ENCODE measurements at places on chromosomes 7 and 10.

DNA sequence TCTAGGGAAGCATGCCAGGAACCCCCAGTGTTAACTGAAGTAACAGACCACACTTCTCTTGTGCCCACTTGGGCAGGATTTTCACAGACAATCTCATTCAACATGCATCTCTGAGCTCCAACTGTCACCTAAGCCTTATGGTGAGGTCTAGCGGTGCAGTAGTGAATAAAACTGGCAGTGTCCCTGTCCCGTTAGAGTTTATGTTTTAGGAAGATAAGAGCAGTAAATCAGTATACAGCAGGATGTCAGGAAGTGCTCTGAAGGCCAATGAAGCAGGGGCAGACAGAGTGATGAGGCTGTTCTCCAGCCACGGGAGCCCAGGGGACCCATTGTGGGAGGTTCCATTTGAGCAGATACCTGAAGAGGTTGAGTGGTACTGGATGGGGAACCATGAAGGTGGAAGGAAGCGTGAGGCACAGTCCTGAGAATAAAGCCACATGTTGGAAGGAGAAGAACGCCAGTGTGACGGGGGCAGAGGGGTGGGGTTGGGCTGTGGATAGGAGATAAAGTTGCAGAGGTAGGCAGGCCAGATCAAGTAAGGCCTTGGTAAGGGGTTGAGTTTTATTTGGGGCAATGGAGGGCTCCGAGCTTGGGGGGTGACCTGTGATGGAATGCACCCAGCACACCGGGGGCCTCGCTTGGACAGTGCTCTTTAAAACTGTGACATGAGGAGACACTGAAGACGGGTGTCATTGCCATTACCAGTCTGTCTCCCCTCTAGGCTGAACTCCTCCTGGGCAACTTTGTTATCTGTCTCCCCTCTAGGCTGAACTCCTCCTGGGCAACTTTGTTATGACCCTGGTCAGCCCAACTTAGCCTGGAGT is 6.6 kb downstream of the GDF10 start:
- no peak for DNase-seq

DNA sequence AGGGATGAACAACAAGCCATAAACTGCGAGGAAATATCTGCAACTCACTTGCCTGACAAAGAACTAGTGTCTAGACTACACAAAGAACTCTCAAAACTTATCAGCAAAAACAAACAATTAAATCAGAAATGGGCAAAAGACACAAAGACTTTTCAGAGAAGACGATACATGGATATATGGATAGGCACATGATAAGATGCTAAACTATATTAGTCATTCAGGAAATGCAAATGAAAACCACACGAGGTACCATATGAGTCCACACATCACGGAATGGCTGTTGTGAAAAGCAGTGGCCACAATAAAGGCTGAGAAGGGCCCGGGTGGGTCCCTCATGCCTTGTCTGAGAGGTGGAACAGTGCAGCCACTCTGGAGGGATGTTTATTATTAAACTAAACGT is 267.8 kb downstream of the WDR37 start:
- DNase-seq: no peak

- no peak for DNase-seq
Measured at GRCh38 chr7:31492086-31492485, 21.8 kb upstream of the ITPRID1 start.

- no peak for DNase-seq
Measured at GRCh38 chr10:23568996-23569395, 130.1 kb downstream of the OTUD1 start.
